Stimulated activated CD4-positive, alpha-beta T cell treated with anti-CD3 and anti-CD28 coated beads, Interleukin-2, amount 100 ng/mL, for 4 hours (primary cell): ENCODE measurements at places on chromosomes 5 and 9.

DNA sequence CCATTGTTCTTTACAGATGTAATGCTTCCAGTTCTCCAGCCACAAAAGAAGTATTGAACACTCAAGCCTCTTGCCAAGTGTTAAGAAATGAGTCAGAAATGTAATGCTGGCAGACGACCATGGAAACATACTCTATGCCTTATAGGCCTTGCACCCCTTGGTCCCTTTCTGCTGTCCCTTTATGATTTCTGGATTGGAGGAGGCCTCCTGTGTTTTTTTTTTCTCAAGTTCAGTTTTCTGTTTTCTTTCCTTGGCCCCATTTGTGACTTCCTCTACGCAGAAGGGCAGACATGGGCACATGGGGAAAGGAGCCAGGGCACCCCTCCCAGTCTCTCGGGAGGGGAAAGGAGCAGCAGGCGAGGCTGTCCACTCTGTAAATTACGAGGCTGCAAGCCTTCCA lies 53.4 kb downstream of the SNX18 start:
- DNase-seq, result no peak

GRCh38 chr5:76565009-76565408 lies 58.2 kb downstream of the F2RL2 start:
- DNase-seq, result no peak

- DNase-seq, result no peak
Observed at GRCh38 chr5:22250528-22250927, 602.6 kb downstream of the CDH12 start.

GRCh38 chr5:147963948-147964693 lies 57.8 kb upstream of the C5orf46 start:
- no peak for DNase-seq

GRCh38 chr5:39623291-39623865 lies 198.6 kb upstream of the DAB2 start:
- no peak for DNase-seq

DNA sequence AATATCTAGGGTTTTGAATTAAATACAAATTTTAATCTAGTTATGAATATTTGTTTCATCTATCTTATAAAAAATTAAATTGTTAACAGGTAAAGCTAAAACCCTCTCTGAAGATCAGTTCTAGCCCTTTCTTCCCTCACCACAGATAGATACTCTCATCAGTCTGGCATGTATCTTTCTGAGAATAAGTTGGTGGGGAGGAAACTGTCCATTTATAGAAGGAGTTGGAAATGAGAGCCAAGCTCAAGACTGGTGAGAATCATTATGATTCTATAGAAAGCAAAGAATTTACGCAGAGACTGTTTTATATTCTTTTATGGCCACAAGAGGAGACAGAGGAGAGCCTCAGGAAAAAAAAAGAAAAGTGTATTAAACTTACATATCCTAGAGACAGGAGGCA lies 59.0 kb downstream of the STARD4 start:
- DNase-seq, result no peak

- DNase-seq, result no peak
Observed at GRCh38 chr9:129552064-129552463, 68.8 kb downstream of the C9orf50 start.

GRCh38 chr5:141119250-141119649 lies 2.4 kb upstream of the PCDHB4 start:
- no peak for DNase-seq

DNA sequence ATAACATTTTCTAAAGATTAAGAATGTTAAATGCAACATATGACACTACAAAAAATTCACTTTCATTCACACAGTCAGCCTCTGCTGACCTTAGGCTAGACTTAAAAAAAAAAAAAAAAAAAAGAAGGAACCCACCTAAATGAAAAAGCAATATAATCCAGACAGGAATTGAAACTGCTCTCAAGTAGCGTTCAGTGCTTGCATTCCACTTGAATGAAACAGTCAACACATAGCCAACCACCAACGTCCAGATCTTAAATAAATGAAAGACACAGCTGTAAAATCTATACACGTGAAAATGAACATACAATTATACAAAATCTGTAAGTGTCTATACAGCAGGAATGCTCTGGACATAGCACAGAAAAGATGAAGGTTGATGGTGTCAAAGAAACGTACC lies 11.4 kb downstream of the TMEM245 start:
- DNase-seq, result no peak

GRCh38 chr9:68995776-68996175 lies 18.1 kb downstream of the PRKACG start:
- DNase-seq, result no peak

DNA sequence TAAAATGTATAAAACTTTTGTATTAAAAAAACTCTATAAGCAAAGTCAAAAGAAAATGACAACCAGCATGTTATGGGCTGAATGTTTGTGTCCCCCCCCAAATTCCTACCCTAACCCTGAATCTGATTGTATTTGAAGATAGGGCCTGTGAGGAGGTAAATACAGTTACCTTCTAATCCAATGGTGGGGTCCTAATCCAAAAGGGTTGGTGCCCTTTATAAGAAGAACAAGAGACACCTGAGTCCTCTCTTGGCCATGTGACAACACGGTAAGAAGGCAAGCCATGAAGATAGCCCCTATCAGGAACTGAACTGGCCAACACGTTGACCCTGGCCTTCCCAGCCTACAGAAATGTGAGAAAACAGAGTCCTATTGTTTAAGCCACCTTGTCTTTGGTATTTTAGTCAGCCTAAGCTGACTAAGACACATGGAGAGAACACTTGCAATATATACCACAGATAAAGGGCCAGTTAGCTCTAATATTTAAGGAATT lies 49.7 kb upstream of the AKNA start:
- no peak for DNase-seq

DNA sequence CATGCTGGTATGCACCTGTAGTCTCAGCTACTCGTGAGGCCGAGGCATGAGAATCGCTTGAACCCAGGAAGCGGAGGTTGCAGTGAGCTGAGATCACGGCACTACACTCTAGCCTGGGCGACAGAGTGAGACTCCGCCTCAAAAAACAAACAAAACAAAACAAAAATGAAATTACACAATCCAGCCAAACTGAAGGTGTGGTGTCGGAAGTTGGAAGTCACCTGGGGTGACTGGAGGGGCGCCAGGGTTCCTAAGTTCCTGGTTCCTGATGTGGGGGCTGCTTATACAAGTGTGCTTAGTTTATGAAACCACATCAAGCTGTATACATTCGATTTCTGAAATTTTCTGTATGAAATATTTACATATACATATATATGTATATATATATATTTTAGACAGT lies 3.7 kb upstream of the DOLPP1 start:
- no peak for DNase-seq

DNA sequence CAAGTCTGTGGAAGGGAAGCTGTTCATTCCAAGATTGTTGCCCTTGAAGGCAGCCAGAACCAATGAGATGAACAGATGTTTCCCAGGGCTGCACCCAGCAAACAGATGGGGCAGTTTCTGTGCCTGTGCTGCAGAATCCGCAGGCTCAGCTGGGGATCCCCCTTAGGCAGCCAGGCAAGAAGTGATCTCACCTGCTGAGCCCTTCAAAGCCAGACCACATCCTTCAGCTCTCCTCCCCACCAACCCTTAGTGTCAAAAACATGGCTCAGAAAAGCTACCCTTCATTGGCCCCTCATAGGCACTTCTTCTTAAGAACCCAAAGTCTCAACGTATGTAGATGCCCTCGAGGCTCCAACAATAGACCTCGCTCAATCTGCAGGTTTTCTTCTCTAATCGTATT lies 626.7 kb downstream of the CCDC171 start:
- DNase-seq, result no peak

- DNase-seq, result no peak
Observed at GRCh38 chr5:123916345-123917121, 404.6 kb downstream of the CSNK1G3 start.

GRCh38 chr9:76203373-76203772 lies 190.9 kb downstream of the RFK start:
- DNase-seq, result no peak

GRCh38 chr5:43039471-43040286 lies 440 bp downstream of the ANXA2R start:
- peak; percentile 52 for DNase-seq

- DNase-seq, result no peak
Observed at GRCh38 chr5:6858419-6858818, 145.2 kb downstream of the TENT4A start.

DNA sequence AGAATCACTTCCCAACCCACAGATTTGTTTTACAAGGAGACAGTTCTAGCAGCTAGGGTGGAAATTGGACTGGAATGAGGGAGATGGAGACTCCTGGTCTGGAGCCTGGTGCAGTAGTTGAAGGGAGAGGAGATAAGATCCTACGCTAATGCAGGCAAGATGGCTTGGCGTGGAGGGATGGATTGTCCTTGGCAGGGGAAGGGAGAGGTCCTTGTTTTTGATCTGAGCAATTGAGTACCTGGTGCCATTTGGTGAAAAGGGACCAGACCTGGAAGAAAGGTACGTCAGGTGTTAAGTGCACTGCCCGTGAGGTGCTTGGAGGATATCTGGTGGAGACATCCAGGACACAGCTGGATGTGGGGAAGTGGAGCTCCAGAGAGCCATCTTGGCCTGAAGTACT lies 35.7 kb downstream of the ANGPTL2 start:
- DNase-seq, result no peak

DNA sequence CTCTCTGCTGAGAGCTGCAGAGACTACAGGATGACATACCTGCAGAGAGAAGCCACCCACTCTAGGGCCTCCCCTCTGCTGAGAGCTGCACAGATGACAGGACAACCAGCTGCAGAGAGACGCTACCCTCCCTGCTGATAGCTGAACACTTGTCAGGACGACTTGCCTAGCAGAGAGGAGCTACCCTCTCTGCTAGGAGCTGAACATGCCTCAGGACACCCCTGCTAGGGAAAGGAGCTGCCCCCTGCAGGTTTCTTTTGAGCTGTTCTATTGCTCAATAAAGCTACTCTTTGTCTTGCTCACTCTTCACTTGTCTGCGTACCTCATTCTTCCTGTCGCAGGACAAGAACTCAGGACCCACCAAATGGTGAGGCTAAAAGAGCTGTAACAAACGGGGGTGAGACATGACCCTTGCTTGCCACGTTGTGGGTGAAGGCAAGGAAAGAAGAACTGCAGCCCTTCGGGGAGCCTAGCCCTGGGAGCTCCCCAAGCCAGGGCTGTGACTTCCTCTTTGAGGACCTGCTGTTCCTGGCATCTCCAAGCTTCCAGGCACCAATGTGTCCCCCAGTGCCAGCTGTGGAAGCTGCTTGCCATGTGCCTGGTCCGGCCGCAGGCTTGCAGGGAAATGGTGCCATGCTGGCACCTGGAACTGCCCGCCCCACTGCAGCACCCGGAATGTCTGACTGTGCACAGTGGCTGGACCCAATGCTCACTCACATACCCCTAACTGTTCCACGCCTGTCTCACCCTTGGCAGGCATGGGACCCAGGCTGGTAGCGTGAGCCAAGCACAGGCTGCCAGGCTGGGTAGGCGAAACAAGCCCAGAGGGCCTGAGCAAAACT lies 5.1 kb upstream of the TESK1 start:
- no peak for DNase-seq

DNA sequence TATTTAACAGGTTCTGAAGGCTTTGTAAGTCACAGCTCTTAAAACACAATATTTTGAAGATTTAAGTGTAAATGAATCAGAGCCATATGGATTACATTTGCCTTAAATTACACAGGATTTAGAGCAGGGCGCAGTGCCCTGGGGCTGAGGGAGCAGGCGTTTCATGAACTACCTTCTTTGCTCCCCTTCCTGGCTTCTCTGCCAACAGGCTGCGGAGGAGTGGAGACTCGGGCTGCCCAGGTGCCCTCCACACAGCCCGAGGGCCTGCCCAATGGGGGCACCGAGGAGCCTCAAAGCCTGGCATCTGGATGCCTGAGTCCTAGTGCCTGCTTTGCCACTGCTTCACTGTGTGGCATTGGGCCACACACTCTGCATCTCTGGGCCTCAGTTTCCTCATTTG lies 90.6 kb upstream of the HAND1 start:
- DNase-seq, result no peak

- no peak for DNase-seq
Observed at GRCh38 chr5:178587763-178588611, 2.2 kb downstream of the COL23A1 start.

DNA sequence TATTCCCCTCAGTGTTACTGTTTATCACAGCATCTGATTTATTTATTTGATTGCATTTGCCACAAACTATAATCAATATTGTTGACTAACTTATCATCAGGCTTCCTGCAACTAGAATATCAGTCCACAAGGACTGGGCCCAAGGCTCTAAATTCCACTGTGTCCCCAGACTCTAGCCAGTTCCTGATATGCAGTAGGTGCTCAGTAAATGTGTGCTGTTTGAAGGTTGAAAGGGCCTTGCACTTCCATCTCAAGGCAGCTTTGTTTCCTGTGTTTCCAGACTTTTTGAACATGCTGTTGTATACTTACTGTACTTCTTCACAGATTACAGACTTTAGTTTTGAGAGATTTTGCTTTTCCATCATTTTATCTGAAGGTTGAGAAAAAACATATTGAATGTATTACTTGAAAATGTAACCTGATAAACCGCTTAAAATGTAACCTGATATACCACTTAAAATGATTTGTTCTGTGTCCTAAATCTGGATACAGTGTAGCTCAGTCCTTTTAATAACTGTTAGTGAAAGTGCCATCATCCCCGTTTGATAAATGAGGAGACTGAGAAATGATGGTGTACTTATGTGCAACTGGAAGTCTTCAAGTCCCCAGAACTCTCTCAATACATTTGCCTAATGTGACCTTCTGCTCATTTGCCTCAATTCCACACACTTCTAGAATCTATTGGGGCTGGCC lies 18.7 kb downstream of the KIAA1191 start:
- no peak for DNase-seq

DNA sequence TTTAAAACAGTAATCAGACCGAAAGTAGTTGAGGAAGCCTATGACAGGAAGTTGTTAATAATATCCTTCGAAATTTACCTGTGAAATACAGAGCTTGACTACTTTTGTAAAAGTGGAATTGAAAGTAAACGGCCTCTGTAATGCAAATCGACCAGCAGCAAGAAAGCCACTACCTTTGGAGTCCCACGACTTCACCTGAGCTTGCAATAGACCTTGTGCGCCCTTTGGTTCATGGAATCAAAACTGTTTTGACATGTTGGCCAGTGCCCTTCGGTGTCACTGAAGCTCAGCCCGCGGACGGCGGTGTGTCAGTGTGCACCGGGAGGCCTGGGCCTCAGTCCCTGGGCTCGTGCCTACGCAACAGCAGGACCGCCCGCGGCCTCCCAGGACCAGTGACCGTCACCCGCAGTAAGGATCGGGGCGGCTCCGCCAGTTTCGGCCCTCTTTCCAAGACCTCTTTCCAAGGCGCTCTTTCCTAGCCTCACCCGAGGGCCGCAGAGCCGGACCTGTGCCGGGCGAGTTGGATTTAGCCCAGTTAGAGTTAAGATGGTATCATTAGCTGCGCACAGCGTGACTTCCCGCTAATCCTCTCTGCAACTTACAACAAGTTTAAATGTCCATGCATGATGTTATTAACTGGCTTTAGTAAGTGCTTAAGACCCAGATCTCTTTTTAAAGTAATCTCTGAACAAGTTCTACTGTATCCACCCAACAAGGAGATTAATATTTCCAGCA lies 223.3 kb downstream of the MEF2C start:
- no peak for DNase-seq

- no peak for DNase-seq
Observed at GRCh38 chr5:14143841-14144585, 871 bp downstream of the TRIO start.
